ENCODE measurements at places on chromosomes 1 and 21.

GRCh38 chr1:154502066-154502743 is at the start of the genes SHE and TDRD10:
Gene SHE, minus strand, starts transcription at chr1:154502412. Its CDS starts 386 bp downstream, at chr1:154502026.
Gene TDRD10, plus strand, starts transcription at chr1:154502219. Its CDS starts 4,685 bp downstream, at chr1:154506904.
- no peak for DNase-seq

GRCh38 chr1:41437011-41437355 is 47.5 kb downstream of the EDN2 start:
- no peak for DNase-seq

- no peak for DNase-seq
These were observed 60.6 kb downstream of the SIM2 start for GRCh38 chr21:36759348-36760083.

GRCh38 chr1:72763481-72763880 is 481.1 kb upstream of the NEGR1 start:
- no peak for DNase-seq

DNA sequence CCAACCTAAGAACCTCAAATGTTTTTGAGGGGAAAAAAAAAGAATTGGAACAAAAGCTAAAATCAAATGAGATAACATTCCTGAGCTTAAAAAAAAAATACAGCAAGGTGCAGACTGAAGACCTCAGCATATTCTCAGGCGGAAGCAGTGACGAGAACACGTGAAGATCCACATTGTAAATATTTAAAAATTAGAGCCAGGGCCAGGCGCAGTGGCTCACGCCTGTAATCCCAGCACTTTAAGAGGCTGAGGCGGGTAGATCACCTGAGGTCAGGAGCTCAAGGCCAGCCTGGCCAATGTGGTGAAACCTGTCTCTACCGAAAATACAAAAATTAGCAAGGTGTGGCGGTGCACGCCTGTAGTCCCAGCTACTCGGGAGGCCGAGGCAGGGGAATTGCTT is 15.7 kb downstream of the TFB2M start:
- no peak for DNase-seq

GRCh38 chr1:167634435-167634834 is 4.4 kb downstream of the RCSD1 start:
- DNase-seq = no peak

DNA sequence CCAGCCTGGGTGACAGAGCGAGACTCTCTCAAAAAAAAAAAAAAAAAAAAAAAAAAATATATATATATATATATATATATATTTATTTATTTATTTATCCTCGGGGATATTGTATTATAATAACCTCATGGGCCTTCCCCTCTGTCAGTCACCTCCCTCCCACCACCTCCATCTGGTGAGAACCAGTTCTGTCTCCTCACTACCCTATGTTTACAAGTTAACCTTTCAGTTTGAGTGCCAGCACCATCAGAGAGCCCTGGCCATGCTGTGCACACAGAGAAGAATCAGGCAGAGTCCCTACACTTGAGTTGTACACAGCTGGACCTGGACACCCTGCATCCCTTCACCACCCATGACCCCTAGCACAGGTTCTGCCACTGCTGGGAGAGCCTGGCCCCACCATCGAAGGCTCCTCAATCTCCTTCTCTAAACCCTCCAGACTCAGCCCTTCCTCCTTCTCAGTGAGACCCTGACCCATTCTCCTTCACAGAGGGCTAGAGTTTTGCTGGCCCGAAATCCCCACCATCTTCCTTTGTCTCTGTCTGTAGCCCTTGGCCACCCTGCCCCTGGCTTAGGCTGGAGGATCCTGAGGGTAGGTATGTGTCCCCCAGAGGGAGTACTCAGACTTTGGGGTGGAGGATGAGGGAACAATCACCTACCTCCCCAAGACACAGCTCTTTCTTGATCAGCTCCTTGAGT is 1.2 kb downstream of the S100A5 start:
- DNase-seq = no peak

DNA sequence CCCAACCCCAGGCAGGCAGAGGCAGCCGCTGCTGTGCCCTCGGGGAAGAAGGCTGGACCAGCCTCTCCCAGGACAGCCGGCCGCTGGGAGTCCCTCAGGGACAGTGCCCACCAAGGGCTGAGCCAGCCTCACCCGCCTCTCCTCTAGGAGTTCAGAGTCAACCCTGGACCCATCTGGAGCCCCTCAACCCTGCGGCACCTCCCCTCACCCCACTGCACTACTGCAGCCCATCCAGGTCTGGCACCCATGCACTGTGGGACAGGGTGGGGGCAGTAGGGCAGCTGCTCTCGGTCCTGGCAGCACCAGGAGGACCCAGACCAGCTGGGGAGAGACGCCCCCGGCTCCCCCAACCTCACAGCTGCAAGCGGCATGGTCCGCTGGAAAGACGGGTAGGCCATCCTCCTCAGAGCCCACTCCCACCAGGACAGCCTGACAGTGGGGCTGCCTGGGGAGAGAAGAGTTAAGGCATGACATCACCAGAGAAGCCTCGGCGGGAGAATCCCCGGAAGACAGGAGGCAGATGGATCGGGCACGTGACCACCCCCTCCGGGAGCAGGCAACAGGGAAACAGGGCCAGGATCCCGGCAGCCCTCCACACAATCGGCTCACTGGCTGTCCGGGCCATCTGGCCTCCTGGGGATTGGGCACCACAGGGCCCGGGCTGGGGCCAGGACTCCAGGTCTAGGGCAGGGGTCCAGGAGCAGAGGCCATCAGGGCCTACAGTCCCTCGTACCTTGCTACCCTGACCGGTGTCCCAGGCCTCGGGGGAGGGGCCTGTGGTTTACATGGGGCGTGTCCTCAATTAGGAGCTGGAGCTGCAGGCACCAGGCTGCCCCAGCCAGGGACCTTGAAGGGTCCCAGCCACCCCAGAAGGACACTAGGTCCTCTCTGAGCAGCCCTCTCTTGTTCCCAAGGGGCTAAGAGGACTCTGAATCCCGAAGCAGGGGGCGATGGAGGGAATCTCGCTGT is 3.1 kb downstream of the ACAP3 start:
- DNase-seq = peak; percentile 77

DNA sequence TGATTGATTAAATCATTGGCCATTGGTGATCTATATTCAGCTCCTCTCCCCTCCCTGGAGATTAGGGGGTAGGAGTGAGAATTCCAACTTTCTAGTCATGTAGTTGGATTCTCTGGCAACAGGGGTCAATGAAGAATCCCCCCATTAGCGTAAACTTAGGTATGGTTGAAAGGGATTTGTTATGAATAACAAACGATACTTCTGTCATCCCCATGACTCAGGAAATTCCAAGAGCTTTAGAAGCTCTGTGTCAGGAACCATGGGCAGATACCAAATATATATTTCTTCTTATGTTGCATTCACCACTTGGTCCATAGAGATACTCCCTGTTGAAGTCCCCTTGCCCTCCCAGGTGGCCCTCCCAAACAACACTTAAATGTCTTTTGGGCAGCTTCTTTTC is 124.5 kb downstream of the DNM3 start:
- DNase-seq = peak; percentile 1

DNA sequence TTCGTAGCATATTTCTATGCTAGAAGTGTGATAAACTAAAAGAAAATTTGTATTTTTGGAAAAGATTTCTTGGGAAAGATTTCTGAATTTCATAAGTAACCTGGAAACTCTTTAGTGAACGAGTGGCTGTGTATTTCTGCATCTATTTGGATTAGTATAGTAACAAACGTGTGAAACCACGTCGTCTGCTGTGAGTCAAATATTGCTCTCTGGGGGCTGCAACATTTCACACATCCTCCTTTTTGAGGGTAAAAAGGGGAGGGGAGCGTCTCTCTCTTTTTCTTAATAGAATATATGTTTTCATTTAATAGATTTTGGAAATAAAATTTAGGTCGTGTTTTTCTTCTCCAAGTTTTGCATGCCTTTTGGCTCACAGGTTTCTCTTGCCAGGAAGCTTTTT is 44.8 kb downstream of the LHX9 start:
- no peak for DNase-seq

DNA sequence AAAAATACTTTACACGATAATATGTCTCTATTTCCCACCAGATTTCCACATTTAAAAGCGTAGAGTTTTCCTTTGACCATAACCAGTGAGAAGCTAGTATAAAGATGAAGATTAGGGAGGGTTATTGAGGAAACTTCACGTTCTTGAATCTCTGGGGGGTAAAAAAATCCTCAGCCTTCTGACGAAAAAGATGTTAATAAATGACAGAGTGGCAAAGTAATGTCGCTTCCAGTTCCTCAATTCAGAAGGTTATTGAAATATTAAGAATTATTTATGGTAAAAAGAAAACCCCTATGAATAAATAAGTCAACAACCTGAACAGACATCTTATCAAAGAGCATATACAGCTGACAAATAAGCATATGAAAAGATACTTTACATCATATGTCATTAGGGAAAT is 241.0 kb downstream of the GPATCH2 start:
- DNase-seq = no peak

DNA sequence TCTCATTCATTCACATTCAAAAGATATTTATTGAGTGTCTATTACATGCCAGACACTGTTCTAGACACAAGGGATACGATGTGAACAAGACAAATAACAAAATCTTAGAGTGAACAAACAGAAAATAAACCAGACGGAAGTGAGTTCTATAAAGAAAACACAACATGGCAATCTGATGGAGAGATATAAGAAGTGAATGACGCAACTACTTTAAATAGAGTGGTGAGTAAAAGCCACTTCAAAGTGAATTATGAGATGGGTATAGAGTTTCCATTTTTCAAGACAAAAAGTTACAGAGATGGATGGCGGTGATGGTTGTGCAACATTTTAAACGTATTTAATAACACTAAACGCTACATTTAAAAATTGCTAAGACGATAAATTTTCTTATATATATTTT is 75.4 kb downstream of the CEP170 start:
- peak; percentile 4 for DNase-seq

DNA sequence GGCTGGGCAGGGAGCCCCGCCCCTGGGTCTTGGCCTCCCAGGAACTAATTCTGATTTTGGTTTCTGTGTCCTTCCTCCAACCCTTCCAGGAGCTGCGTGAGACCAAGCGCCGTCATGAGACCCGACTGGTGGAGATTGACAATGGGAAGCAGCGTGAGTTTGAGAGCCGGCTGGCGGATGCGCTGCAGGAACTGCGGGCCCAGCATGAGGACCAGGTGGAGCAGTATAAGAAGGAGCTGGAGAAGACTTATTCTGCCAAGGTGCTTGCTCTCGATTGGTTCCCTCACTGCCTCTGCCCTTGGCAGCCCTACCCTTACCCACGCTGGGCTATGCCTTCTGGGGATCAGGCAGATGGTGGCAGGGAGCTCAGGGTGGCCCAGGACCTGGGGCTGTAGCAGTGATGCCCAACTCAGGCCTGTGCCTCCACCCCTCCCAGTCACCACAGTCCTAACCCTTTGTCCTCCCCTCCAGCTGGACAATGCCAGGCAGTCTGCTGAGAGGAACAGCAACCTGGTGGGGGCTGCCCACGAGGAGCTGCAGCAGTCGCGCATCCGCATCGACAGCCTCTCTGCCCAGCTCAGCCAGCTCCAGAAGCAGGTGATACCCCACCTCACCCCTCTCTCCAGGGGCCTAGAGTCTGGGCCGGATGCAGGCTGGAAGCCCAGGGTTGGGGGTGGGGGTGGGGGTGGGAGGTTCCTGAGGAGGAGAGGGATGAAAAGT is 18.5 kb upstream of the SEMA4A start:
- DNase-seq = no peak

- no peak for DNase-seq
These were observed 7.4 kb downstream of the PIGM start for GRCh38 chr1:160024195-160024905.

- no peak for DNase-seq
These were observed 155.9 kb upstream of the RUNX1 start for GRCh38 chr21:35204850-35205541.

DNA sequence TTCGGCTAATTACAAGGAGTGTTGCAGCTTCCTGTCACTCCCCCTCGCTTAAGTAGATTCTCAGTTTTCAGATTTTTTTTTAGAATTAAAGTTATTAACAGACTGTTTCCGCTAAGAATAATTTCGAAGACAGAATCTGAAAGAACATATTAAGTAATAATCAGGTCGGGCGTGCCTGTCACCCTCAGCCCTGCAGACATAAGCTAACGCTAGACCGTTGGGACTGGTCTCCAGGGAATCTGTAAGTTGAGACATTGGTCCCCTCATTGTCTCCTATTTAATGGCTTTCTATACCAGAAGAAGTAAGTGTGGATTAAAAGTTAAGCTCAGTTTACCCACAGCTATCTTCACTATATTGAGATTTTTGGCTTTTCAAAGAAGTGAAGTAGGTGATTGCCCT is 14.5 kb downstream of the NMNAT1 start:
- DNase-seq = no peak

GRCh38 chr1:2925918-2926317 is 95.3 kb upstream of the ACTRT2 start:
- DNase-seq = no peak

GRCh38 chr1:44281962-44282703 is 68.9 kb downstream of the DMAP1 start:
- no peak for DNase-seq

DNA sequence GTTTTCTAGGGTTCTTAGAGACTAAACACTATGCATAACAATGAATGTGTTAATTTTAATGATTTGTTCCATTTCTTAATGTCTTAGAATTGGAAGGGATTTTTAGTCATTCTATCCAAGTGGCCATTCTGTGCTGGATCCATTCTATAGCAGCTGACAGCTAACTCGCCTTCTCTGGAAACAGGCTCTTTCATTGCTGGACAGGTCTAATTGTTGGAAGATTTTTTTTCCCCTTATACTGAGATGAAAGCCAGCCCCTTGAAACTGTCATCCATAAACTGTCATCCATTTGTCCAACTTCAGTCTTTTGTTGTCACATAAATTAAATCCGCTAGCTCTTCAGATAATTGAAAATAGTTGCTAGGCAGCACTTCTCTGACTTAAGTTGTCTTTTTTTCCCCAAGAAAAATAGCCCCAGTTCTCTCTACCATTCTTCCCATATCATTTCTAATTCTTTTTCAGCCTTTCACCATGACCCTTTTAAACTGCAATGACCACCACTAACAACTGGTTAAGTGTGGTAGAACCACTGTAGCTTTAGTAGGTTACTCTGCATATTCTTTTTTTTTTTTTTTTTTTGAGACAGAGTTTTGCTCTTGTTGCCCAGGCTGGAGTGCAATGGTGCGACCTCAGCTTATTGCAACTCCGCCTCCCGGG is 19.7 kb downstream of the AK4 start:
- no peak for DNase-seq

DNA sequence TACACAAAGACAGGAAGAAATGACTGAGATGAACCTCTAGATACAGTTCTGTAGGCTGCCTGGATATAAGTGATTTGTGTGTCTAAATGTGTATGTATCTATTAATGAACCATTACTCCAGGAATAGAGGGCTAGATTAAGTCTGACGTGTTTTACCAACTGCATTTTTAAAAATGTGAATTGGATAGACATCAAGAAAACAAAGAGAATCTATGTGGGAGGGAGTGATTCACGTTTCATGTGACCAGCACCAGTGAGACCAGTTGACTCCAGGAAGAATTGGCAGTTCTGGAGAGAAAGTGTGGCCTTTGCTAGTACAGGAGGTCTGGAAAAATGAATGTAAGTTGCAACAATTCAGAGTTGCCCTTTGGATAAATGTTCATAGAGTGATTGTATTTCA is 53.4 kb upstream of the RGS21 start:
- DNase-seq = peak; percentile 91
